ENCODE measurements at places on chromosomes 12 and 14.

DNA sequence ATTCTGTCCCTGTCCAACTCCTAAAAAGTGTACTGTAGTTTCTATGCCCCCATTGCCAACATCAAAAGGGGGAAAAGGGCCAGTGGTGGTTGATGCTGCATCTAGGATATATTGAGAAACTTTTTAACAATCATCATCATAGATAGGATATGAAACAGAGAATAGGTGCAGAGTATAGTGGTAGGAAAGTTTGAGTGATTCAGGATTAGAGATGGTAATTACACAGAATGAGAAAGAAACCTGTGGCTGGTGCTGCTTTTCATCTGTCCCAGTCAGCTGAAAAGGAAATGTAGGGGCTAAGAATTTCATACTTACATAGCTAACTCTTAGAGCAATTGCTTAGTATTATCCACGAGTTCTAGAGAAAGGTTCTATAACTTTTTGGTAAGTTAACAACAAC lies 67.6 kb downstream of the GTF2A1 start:
- DNase-seq, result no peak

DNA sequence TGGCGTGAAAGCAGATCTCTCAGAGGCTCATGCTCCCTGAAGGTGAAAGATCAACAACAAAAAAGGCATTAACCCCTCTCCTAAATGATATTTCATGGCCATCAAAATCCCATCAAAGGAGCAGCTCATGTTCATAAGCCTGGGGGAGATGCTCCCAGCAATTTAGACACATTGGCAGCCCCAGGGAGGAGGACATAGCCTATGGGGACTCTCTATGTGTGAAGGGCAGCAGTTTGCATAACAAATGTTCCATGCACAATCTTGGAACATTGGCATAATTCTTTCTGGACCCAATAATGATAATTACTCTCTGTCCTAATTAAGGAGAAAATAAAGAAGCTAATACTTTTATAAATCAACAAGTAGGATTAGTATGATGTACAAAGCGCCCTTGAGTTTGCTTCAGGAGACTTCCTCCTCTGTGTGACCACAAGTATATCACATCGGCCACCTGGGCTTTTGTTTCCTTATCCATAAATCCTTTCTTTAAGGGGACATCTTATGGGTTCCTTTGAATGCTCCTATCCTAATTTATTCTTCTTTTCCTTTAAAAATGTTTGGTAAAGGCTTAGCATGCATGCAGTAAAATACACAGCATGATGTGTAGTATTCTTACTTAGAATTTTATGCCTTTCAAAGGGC lies 161.9 kb upstream of the PLEKHG7 start:
- DNase-seq, result no peak

DNA sequence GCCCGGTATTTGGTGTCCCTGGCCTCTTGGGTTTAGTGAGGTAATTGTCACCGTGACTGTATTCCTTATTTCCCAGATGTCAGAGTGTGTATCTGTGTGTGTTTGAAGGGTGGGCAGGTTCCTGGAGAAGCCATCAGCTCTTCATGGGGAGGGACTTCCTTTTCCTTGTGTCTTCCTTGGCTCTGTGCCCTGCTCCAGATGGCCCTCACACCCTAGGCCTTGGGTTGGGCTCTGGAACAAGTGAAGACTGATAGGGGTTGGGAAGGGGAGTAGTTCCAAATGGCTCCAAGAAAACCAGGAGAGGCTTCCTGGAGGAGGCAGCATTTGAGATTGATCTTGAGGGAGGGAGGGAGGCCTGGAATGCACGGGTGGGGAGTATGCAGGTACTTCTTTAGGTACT lies 43.8 kb upstream of the PRIMA1 start:
- no peak for DNase-seq

DNA sequence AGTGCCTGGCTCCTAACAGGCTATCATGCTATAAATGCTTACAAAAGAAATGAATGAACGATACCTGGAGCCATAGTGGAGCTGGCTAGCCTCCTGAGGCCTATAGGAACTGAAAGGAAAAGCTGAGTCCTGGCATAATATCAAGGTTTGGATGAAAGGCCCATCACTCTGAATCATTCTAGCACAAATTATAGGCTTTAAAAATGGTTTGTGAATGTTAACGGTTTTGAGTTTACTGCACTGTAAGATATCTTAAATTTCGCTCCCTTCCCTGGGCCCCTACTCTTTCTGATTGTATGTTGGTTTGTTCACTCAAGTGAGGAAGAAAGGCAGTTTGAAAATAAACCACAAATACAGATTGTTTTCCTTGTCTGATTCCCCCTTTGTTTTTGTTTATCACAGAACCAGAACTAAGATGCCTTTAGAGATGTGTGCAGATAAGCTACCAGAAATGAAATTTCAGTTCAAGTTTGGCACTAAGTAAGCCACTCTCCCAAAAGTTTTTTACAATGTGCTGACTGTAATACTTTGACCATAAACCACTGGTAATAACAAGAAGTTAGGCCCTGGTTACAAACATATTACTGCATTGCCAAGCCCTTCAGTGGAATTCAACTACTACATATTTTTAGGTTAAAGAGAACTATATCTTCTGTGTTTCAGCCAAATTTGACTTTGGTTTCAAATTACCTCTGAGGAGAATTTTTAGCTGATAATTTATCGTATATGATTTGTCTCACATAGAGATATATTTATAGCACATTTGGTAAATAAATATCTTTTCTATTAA lies 89.5 kb downstream of the ALX1 start:
- DNase-seq, result no peak

DNA sequence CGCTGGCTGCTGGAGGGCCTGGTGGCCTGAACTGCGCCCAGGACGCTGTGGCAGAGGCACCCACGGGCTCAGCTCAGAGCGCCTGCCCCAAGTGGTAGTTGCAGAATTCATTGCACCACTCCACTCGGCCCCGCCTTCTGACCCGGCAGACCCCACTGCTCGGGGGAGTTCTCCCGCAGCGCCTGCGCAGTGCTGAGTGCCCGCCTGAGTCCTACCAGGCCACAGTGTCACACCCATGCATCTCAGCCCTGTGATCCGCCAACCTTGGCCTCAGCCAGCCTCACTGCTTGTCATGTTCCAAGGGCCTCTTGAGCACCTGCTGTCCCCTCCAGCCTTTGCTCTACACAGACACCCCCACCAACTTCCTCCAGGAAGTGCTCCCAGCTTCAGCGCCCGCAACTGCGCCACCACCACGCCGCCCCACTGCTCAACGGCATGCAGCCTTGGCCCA lies 12.2 kb downstream of the DEGS2 start:
- DNase-seq, result no peak

DNA sequence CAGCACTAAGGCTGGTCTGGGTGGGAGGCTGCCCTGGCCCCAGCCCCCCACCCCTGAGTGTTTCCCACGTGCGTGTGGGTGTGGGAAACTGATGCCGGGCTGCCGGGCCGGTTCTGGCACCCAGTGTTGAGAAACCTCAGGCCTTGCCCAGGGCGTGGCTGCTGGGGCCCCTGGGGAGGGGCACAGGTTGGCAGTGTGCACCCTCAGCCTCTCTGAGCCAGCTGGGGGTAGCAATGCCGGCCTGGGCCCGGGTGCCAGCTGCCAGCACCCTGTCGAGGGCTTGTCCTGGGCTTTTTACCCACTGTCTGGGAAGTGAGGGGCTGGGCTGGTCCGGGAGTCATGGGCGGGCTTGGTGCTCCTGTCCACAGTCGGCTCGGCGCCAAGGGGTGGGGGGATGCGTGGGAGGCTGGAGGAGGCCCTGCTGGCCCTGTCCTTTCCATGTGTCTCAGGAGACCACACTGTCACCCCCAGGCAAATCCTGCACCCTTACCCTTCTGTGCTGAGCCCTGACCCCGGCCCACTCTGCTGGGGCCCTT lies 15.7 kb downstream of the ASPG start:
- no peak for DNase-seq

DNA sequence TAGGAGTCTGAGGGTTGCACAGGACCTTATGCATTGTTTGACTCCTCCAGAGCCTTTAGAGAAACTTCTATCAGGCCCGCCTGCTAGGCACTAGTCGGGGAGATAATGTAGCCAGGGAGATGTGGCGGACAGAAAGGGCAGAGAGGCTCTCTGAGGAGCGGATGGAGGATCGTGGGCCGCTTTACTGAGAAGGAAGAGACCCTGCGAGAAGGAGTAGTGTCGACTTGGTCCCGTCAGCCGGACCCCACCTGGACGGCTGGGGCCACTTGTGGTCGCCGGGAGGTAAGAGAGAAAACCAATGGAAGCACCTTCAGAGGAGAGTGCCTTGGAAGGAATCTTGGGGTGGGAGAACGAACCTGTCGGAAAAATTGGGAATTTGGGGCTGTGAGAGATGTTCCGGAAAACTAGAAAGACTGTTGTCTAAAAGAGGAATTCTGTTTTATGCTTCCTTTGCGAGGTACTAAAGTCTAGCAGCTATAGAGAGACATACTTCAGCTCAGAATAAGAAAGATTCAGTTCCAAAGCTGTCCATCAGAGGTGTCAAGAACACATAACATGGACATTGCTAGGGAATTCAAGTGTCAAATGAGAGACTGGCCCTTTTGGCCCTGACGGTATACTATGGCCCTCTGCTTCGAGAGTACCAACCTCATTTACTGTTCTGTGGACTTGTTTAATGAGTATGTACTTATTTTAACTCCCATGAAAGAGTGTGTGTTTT lies 660 bp upstream of the MCRS1 start:
- DNase-seq, result no peak

GRCh38 chr14:36204461-36205073 lies 28.0 kb upstream of the PTCSC3 start:
- DNase-seq, result no peak

- peak; percentile 31 for DNase-seq
Measured at GRCh38 chr12:3662521-3662921, 90.4 kb downstream of the CRACR2A start.

DNA sequence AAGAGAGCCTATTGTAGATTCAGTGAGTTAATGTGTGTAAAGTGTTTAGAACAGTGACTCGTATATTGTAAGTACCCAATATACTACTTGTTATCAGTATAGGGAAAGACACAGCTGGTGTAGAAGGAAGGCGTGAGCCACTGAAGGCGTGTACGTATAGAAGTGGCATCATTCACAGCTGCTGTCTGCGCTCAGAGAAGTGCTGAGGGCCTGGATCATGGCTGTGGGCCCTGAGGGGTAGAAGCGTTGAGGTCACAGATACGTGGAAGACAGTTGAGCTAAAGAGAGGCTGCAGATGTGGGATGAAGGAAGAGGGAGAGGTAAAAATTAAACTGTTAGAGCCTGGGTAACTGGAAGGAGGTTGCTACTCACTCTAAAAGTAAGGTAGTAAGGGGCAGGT lies 5.9 kb downstream of the C12orf75 start:
- no peak for DNase-seq

- no peak for DNase-seq
Measured at GRCh38 chr14:70177081-70177800, 11.5 kb downstream of the SLC8A3 start.

DNA sequence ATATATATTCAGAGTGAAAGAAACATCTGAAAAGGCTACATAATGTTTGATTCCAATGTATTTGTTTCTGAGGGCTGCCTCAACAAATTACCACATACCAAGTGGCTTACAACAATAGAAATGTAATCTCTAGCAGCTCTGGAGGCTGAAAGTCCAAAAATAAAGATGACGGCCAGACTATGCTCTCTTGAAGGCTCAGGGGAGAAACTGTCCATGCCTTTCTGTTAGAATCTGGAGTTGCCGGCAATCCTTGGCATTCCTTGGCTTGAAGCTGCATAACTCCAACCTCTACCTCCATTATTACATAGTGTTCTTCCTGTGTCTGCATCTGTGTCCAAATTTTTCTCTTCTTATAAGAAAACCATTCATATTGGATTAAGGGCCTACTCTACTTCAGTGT lies 68.1 kb upstream of the PLEKHG7 start:
- peak; percentile 61 for DNase-seq

DNA sequence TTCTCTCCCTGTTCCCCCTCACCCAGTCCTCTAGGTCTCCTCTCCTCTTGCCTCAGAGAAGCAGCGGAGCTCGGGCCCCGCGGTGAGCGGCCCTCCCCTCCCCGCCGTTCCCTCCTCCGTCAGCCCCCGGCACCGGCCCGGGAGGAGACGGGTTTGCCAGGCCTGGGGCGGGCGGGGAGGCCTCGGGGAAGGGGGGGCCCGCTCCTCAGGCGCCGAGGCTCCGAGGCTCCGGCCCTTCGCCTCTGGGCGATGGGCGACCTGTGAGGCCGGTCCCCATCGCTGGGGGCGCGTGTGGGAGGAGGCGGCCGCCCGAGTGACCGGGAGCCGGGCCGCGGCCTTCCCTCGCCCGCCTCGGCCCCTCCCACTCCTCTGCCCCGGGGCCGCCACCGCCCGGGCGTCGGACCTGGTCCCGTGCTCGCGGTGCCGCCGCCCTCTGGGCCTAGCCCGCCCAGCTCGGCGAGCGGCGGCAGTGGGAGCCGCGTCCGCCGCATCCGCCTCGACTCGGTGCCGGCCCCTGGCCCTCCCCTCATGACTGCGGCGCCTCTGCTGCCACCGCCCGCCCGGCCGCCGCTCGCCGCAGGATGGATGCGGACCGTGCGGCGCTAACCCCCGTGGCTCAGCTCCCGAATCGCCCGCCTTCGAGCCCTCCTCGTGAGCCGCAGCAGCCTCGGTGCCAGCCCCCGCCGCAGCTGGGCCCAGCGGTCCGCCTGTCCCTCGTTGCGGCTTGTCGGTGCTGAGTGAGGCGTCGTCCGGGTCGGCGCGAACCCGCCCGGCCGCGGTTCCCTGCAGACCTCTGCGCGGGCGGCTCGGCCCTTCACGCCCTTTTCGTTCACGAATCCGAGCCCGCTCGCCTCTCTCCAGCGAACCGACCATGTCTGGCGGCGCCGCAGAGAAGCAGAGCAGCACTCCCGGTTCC lies 574 bp downstream of the WNK1 start:
- peak; percentile 62 for DNase-seq

- no peak for DNase-seq
Measured at GRCh38 chr12:107302649-107303341, 209.4 kb upstream of the CRY1 start.

GRCh38 chr14:104266631-104267575 lies 128.5 kb downstream of the KIF26A start:
- no peak for DNase-seq

GRCh38 chr12:123243671-123244262 lies 10.5 kb downstream of the MTRFR start:
- DNase-seq, result no peak

GRCh38 chr12:62813031-62813829 lies 121.7 kb downstream of the PPM1H start:
- DNase-seq, result peak; percentile 71

DNA sequence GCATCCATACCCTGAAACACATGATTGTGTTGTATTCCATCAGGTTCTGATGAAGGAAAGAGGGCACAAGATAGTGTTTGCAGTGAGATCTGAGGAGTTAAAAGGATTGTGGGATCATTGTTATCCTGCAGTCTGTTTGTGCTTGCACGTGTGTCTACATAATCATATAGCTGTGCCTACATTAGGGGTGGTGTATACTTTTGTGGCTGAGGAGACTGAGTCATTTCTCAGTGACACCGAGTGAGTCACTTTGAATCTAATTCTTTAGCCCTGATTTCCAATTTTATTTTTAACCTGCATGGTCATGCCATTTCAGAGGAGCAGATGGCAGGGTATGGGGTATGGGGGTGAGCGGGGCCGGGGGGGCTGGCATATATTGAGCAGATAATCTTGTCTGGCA lies 133.2 kb downstream of the ANO4 start:
- peak; percentile 84 for DNase-seq
